ENCODE measurements at places on chromosomes 7 and 10.
A peak's percentile ranks its signal among the peaks of the same experiment; 100 is the strongest.

GRCh38 chr10:74419958-74420375 lies 268.9 kb downstream of the ADK start:
- DNase-seq, result no peak

GRCh38 chr10:80509403-80510161 lies 28.1 kb upstream of the SH2D4B start:
- no peak for DNase-seq

- DNase-seq, result no peak
These were observed 124.1 kb upstream of the LAMB4 start for GRCh38 chr7:108254259-108254658.

DNA sequence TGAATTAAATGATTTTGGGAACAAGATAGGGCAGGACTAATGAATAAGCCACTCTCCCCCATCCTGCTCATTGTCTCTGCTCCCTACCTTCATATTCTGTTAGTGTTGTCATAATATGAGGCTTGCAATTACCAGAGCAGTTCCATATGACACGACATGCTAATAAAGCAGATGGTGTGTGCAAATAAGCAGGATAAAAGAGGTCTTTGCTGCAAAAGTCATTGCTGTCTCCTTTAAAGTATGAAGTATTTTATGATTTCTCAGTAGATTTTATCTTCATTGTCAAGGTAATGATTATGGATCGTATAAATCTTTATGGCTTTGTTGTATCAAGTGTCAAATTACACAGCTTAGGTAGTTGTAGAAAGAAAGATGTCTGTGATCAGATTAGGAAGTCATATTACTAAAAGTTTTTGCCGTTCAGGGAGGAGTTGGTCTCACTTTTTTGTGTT lies 114.8 kb downstream of the SDK1 start:
- no peak for DNase-seq

DNA sequence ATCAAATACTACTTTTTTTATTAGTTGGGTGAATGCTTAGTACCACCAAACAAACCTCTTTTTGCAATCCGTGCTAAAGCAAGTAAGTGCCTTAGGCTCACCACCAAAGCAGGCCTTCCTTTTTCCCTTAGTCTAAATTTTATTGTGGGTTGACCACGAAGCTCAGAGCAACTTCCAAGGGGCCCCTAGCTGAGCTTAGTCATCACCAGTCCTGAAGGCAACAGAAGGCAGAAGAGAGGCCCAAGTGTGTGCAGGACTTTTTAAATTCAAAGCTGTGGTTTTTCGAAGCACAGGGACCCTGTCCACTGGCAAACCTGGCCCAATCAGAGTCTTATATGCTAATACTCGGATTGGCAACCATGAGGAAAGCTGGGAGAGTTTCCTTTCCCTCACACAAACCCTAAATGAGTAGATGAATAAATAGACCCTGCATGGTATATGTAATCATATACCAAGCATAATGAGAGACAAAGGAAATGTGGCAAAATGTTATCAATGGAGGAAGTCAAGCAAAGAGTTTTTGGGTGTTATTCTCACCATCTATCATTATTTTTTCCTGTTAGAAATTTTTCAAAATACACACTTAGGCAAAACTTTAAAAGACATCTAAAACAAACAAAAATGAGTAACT lies 453.2 kb upstream of the GALNT17 start:
- DNase-seq, result no peak

DNA sequence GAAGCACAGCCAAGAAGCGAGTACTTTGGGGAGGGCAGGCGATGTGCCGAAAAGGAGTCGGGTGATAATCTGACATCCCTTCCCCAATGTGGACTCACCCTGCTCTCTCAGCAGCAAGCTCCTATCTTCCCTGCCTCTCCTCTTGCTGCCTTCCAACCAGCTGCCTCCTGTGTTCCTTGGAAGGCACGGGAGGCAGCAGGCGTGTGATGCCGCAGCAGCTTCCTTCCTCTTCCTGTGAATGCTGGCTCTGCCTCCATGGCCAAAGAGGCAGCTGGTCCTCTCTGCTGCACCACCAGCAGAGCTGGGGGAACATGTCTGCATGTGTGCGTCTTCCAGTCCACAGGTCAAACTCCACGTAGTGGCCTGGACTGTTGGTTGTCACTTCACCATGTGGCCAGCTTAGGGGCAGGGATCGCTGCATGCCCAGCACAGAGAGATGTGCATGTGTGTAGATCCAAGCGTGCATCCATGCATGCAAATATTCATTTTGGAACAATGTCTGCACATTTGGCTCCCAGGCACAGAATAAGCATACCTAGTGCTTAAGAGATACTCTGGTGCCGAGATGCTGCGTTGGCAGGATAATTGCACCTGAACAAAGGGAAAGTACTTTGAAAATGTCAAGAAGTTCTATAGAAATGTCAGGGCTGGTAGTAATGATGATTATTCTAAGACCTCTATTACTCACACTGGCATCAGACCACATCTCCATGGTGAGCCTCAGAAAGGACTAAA lies 499.8 kb downstream of the PLXNA4 start:
- no peak for DNase-seq

- no peak for DNase-seq
These were observed 171.4 kb downstream of the RAPGEF5 start for GRCh38 chr7:22185559-22185958.

- no peak for DNase-seq
These were observed 574.4 kb downstream of the PTPRN2 start for GRCh38 chr7:158013085-158013668.

GRCh38 chr10:88982366-88982765 lies 8.2 kb upstream of the FAS start:
- no peak for DNase-seq

DNA sequence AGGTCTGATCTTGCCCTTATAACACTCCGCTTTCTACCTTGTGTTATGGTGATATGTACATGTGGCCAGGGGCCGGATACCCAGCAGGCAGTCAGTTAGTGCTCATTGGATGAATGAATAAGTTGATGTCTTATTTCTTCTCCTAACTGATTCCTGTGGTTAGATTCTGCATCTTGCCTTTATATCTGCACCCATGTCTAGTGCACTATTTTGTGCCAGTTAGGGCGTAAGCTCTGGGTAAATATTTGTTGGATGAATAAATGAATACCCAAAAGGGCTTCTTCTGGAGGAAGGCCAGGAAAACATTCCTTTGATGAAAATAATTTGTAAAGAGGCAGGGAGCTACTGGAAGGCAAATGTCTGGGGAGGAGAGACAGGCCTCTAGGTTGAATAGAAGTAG lies 148.2 kb downstream of the CHN2 start:
- DNase-seq, result no peak

DNA sequence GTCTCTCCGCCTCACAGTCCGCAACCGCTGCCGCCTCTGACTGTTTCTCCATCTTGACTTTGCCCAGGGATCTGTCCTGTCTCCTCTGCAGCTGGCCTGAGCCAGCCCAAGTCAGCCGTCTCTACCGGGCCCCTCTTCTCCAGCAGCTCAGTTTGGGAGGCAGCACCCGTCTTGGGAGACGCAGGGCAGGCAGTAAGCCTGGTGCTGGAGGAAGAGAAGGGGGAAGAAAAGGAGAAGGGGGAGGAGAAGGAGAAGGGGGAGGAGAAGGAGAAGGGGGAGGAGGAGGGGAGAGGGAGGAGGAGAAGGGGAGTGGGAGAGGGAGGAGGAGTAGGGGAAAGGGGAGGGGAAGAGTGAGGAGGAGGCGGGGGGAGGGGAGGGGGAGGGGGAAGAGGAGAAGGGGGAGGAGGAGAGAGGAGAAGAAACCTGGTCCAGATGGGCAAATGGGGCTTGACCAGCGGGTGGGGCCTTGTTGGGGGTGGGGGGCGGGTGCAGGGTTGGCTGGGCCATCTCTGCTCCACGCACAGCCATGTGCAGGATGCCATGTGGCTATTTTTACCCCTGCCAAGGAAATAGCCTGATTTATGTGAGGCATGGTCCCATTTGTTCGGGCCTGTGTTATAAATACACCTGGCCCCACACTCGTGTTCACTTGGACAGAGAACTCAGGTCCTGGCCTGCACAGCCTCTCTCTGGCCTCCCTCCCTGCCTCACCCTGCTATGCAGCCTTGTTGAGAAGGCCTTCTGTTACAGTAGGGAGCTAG lies 35.9 kb upstream of the FZD9 start:
- DNase-seq, result no peak

GRCh38 chr7:130887957-130888371 lies 154.0 kb upstream of the KLF14 start:
- no peak for DNase-seq

DNA sequence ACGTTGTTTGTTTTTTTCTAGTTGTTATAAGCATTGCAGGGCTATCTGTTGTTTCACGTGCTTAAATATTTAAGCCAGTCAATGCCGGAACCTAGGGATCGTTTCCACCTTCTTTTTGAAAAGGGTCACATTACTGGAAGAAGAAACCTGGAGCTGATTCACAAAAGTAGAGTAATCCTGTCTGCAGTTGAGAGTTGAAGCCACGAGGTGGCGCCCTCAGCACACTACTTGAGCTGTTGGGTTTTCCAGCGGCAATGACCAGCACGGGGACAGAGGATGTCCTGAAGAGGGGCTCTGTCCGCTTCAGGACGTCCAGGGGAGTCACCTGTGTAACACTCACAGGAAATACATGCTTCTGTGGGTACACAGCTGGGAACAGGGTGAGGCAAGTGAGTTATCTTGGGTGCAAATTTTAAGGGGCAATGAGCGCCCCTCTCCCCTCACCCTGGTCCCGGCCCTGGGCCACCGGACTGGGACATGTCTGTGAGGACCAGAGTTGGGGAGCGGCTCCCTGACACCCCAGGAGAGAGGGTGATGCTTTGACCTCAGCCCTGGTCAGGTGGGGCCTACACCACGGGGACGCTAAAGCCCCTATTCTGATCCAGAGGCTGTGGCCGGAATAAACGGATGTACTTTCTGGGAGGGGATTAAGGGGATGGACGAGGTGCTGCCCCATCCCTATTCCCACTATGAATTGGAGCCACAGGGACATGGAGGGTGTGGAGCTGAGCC lies 26.3 kb upstream of the WDFY4 start:
- peak; percentile 80 for DNase-seq

DNA sequence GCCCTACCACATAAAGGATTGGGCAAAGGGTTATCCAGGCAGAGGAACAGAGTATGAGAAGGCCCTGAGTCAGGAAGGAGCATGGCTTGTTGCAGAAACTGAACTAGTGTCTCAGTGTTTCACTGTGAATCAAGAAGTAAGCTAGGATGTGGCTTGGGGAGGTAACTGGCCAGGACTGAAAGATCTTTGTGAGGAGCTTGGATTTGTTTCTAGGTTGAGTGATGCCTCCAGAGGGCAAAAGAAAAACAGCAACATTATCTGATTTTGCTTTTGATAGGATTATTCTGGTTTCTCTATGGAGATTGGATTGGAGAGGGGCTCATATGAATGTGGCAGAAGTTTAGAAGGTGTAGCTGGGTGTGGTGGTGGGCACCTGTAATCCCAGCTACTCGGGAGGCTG lies 137.9 kb upstream of the HDAC9 start:
- DNase-seq, result no peak

DNA sequence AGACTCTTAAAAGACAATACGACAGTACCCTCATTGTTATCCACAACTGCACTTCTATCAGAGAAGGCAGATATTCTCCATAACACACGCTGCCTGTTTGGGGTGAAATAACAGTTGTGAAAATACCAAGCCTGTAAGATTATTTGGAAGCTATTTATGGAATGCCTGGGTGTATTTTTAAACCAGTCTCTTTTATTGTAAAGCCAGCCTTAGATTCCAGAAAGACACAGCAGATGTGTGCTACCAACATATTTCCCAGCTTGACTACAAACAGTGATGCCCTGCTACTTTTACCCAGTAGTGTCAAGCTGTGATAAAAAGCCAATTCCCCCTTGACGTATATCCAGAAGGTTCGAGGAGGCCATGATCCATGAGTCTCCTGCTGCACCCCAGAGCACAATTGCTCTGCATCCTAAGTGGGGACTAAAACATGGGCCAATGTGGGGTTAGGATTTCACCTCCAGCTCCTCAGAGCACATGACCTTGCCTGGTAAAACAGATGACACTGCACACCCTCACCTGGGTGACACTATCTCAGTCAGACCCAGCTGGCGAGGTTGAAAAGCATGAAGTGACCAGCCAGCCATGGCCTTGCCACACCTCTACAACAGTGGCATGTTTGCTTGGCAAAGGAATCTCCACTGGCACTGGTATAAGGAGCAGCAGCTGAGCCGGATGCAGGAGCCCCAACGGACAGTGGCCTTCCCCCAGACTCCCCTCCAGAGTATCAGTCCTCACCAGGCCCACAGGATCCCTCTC lies 62.2 kb downstream of the GFRA1 start:
- DNase-seq, result no peak

DNA sequence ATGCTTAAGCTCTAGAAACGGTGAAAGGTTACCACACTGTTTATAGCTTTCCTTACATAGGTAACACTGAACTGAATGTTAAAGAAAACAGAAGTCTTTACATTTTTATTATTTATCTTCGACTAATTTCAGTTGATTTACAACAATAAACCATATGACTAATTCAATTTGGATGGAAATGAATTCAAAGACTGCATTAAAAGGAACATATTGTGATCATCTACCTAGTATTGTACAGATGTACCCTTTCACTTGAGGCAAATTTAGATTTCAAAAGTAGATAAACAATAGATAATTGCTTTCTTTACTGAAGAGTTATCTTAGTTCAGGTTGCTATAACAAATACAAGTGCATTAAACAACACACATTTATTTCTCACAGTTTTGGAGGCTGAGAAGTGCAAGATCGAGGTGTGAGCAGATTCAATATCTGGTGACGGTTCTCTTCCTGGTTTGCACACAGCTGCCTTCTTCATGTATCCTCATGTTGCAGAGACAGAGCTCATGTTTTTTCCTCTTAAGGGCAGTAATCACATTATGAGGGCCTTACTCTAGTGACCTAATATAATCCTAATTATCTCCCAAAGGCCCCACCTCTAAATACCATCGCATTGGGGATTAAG lies 15.0 kb upstream of the ARMC3 start:
- no peak for DNase-seq

GRCh38 chr10:69234447-69234846 lies 14.3 kb downstream of the HKDC1 start:
- no peak for DNase-seq

DNA sequence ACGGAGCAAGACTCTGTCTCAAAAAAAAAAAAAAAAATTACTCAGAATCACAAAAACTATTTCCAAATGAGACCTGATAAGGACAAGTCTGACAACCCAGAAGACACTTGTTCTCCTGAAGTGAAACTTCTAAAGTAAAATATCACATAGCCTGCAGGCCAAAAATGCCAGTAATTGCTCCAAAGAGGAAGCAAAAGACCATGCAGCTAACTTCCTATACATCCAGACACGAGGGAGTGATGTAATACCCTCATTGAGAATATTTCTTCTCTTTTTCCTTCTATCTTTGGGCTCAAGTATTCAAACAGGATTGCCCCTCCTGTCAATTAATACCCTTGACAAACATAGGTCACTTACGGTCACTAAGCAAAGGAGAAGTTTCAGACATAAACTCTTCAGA lies 31.2 kb downstream of the ARMH3 start:
- DNase-seq, result no peak

GRCh38 chr10:127802531-127803095 lies 65.6 kb downstream of the FOXI2 start:
- no peak for DNase-seq
